Caudate nucleus (tissue), 63 donors: ENCODE measurements at places on chromosomes 5 and 9.
A peak's percentile ranks its signal among the peaks of the same experiment; 100 is the strongest.

DNA sequence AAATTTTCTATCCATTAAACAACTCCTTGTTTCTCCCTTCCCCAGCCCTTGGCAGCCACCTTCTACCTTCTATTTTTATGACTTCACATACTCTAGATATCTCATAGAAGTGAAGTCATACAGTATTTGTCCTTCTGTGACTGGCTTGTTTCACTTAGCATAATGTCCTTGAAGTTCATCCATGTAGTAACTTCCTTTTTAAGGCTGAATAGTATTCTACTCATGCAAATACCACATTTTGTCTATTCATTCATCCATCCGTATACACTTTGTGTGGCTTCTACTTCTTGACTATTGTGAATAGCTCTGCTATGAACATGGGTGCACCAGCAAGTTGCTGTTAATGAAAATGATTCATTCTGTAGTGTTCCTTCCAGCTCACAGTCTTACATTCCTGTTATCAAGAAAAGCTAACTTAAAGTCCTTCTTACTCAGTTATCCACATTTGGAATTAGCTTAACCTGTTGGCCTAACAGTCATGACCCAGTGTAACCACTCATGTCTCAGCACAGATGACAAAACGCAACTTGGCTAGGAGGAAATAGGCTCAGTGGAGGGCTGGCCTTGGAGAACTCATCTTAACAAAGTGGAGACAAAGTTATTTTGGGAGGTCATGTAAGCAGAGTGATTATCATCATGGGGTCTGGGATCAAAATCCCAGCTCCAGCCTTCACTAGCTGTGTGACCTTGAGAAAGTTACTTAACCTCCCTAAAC, 129.7 kb upstream of the MAP3K1 start:
- DNase-seq, result no peak

DNA sequence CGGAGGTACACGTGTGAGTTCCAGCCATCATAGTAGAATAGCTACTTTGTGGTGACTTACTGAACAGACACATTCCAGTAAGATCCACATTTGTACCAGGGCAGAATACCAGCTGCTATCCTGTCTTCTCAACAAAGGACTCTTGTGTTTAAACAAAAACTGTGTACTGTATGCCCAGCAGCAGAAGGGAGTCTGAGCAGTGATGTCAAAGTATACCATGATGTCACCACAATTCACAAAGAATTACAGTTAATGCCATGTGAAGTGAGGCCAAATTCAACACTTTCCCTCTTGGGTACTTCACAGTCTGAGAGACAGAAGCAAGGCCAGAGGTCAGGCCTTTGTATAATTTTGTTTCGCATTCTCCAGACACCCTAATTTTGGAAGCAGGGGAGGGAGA, 137.0 kb downstream of the ADAMTSL1 start:
- no peak for DNase-seq

- no peak for DNase-seq
Observed at GRCh38 chr5:78515670-78516069, 132.9 kb downstream of the LHFPL2 start.

GRCh38 chr5:160083501-160083900, 35.7 kb downstream of the PWWP2A start:
- DNase-seq, result no peak

GRCh38 chr5:157387683-157388093, 72.3 kb upstream of the NIPAL4 start:
- DNase-seq, result peak; percentile 11

DNA sequence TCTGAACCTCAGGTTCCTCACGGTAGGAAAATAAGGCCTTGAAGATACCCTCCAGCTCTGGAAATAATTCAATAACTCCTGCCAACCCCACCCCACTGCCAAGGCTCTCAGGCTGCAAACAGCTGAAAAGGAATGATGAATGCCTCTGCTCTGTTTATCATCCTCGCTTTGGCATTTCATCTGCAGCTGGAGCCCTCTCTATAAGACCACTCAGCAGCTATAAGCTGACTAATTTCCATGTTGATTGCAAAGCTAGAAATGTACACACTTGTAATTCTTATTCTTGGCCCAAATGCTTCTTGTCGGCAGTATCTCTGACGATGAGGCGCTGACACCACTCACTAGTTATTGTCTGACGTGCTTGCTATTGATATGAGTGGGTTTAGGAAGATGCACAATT, 408.4 kb upstream of the NMUR2 start:
- DNase-seq, result no peak

DNA sequence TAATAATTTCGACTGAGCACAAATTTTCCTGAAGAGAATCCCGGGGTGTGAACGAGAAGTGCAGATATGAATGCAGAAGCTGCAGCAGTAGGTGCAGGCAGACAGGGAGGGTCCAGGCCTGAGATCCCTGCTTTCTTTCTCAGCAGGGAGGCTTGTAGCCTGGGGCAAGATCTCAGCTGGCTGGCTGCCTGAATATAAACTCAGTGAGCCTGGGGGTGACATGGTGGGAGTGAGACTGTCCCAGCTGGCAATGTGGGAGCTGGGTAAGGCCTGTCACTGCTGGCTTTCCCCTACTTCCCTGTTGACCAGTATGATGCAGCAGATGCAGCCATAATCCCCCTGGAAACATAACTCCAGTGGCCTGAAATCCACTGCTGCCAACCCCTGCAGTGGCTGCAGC, 325.2 kb downstream of the CETN3 start:
- no peak for DNase-seq

- DNase-seq, result no peak
Observed at GRCh38 chr5:99285606-99286005, 356.8 kb upstream of the CHD1 start.

- no peak for DNase-seq
Observed at GRCh38 chr9:20331095-20331685, 291.1 kb downstream of the MLLT3 start.

DNA sequence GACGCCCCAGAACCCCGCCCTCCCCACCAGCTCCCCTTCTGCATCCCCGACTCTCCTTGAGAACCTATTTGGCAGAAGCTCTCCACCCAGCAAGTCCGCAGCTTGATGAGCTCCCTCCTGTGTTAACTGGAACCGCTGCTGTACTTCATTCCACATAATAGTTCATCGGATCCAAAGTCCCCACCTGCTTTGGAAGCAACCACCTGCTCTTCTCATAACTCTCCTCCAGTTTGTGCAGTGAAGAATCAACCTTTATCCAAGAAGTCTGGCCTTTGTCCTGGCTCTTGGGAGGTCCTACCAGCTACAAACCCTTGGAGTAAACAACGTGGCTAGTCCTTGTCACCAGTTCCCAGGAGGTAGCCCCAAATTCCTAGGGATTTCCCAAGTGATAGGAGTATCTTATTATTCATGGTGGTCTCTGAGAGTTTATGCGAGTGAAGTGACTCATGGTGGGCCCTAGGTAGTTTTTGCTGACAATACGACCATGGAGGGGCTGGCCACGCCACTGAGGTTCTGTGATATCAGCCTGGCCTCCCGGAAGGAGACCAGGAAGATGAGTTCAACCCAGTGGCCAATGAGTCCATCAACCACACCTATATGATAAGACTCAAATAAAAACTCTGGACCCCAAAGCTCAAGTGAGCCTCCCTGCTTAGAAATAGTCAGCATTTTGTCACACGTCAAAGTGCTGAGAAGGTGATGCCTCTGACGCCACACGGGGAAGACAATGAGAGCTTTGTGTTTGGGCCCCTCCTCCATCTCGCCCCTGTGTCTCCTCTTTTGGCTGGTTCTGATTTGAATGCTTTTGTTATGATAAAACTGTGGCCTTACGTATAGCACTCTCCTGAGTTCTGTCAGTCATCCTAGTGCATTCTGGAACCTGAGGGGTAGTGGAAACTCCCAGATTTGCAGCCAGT, 3.6 kb upstream of the IL4 start:
- no peak for DNase-seq

DNA sequence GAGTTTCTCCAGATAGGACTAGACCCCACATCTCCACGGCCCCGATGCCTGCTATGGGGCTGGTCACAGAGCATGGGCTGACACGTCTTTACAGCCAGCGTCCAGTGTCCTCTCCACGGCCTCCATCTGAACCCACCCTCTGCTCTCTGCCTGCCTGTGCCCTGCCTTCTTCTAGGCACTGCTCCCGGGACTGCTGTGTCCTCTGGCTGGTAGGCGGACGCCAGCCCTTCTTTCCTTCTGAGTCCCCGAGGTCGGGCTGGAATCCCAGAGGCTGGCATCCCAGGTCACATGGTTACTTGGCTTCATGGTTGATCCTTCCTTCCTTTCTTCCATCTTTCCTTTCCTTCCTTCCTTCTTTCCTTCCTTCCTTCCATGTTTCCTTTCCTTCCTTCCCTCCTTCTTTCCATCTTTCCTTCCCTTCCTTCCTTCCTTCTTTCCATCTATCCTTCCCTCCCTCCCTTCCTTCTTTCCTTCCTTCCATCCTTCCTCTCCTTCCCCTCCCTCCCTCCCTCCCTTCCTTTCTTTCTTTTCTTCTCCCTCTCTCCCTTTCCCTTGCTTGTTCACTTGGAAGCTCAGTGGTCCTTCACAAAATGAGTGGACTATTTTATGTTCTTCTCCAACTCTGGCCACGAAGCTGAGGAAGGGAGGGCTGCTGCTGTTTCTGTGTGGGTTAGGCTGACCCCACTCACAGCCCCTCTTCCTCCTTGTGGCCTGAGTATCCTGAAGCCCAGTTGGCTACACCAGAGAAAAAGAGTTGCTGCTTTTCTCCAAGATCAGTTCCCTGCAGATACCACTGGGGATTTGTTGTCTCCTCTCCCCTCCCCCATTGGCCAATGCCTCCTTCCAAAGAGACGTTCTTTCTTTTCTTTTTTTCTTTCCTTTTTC, 66.8 kb upstream of the NEURL1B start:
- no peak for DNase-seq

- DNase-seq, result no peak
Observed at GRCh38 chr5:14105718-14106410, 37.3 kb upstream of the TRIO start.

- DNase-seq, result no peak
Observed at GRCh38 chr9:13088720-13089427, 190.6 kb downstream of the MPDZ start.

DNA sequence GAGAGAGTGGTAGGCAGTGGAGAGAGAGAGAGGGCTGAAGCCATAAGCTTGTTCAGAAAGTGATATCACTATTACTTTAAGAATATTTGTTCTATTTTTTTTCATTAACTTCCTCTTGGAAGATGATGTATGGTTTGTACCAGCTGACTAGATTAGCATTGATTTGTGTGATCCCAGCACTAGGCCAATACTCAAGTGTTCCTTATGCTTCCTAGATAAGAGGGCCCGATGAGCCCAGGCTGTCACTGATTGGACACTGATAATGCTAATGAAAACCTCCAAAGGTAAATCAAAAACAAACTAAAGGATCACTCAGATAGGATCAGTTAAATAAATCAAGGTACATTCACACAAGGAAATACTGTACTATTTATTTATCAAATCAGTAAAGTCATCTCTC, 52.7 kb upstream of the OTULINL start:
- no peak for DNase-seq

DNA sequence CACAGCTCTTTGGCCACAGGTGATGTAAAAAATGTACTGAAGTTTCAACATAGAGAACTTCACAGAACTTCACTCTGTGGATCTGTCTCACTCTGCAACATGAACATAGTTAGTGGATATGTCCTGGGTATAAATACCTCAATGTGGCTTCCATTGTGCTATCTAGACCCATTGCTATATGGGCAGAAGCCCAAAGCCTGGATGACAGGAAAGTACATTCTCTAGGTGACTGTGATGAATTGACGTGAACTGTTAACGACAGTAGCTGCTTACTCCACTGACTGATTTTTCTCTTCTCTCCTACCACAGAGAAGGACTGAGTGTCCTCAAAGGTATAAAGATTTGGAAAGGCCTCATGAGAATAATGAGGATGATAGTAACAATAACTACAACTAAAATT, 270.1 kb upstream of the FTMT start:
- DNase-seq, result no peak

DNA sequence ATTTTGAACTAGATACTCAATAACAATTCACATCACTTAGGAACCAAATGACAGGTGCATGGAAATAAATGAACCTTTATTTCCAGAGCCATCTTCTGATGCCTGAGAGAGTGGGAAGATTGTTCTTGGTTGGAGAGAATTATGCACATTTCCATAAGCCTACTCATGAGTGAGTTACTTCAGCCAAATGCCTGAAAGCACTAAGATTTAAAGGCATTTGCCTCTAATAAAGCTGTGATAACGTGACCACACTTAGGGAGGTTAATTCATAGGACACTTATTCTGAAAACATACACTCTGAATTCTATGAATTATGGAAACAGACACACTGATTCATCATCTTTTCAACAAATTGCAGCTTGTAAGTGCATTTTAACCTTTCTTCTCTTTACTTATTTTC, 40.0 kb downstream of the KCTD16 start:
- no peak for DNase-seq

DNA sequence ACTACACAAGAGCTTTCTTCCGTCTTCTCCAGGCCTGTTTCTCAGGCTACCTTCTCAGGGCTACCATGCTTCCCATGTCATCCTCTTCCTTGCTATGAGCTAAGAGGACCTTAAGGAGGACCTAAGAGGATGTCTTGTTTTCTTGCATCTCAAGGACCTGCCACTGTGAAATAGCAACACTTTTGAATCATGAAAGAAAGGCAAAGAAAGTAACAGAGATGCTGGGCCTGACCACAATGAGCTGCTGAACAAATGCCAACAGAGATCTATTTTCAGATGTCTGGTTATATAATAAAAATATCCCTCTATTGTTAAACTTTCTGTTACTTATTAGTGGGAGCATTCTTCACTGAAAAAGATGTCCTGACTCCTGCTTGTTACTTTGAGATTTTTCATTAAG, 36.7 kb upstream of the ANXA1 start:
- no peak for DNase-seq

DNA sequence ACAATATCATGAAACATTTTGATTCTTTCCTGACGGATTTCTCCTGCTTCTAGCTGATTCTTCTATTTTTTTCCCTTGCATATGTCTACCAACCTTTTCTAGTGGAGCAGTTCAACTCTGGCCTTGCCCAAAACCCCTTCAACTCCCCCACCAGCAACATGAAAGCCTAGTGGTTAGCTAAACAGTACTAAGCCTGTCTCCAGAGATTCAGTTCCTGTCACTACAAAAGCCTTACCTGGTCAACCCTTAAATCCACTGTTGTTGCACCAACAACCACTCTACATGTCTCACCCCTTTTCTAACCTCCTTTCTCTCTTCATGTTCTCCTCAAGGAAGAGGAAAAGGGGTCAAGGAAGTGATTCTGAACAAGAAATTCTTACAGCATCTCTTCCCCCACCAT, 74.8 kb upstream of the PIK3R1 start:
- no peak for DNase-seq
